CD4-positive, alpha-beta T cell (primary cell): ENCODE measurements at places on chromosomes 5 and 9. TPM values are rescaled to one million over a fixed set of nuclear protein-coding genes. Genes with fewer than 3 reads are reported as not detected.

DNA sequence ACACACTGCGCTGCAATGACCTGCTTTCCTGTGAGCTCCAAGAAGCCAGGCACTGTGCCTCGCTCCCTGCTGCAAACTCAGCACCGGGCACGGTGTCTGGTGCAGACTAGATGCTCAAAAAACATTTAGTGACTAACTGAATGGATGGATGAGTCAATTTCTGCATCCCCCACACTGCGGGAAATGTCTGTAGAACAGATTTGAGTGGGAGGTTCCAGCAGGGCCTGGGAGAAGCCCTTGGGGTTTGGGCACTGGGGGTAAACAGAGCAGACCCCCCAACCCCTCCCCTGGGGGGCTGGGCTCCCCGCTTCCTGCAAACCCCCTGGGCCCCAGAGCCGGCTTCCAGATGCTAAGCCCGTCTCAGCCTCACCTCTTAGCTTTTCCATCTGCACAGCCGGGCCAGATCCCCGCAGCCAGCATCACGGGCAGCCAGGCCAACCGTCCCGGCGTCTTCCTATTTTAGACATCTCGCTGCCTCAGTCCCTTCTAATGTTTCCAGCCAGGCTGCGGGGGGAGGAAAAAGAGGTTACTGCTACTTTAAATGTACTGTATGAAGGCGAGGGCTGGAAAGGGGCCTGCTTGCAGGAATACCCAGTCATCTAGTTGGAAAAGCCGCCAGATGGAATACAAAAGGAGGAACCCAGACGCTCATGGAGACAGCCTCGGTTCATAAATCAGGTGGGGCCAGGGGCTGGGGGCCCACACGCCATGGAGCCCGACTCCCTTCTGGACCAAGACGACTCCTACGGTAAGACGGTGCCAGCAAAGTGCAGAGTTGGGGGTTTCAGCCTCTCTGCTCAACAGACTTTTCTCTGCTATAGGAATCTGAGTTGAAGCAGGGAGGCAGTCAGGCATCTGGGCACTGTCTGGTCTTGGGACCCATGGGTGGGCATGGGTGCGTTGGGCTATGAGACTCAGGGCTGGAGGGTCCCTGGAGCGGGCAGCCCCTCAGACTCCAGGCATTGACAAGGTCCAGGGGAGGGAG lies 67.1 kb upstream of the GGTA1 start:
- no peak overlapping the region for H3K27ac ChIP-seq
- H3K4me3 ChIP-seq = no peak overlapping the region
- H3K36me3 ChIP-seq = no peaks in the 10 kb centered on the region
- no peaks in the 10 kb centered on the region for H3K4me1 ChIP-seq
- no peak for DNase-seq

DNA sequence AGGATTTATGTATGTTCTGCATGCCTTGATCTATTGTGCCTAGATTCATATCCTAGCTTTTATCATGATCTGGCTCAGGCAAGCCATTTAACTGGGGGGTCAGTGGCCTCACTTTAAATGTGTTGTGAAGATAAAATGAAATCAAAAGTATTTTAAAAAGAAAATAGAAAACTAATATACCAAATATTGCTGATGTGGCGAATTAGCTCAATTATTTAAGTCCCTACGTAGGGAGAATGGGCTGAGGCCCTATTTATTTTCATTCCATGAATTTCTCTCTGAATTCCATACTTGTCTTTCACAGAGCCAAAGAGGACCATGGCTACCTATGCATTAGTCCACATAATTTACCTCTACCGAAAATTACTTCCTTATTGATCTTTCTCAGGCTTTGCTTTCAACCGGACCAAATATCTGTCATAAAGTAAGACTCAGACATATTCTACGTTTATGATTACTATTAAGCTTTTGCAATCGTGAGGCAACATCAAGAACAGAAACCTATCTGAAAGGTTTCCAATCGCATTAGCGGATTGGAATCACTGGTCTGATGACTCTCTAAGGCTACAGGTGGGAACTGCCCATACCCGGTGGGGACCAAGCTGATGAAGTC lies 1.7 kb downstream of the MBLAC2 start:
- H3K36me3 ChIP-seq = no peaks in the 10 kb centered on the region
- DNase-seq = no peak
- peak overlapping the region; percentile 98 for H3K4me3 ChIP-seq
- no peak overlapping the region for H3K27ac ChIP-seq
- H3K27me3 ChIP-seq = no peaks in the 10 kb centered on the region
- H3K4me1 ChIP-seq = peaks cover 19% of the 10 kb centered on the region

- H3K36me3 ChIP-seq = no peaks in the 10 kb centered on the region
- no peak for DNase-seq
- no peaks in the 10 kb centered on the region for H3K27me3 ChIP-seq
- H3K4me1 ChIP-seq = no peaks in the 10 kb centered on the region
- no peak overlapping the region for H3K27ac ChIP-seq
These were observed 91.8 kb upstream of the ZNF366 start for GRCh38 chr5:72599065-72599433.

- H3K27ac ChIP-seq = no peak overlapping the region
- H3K27me3 ChIP-seq = no peaks in the 10 kb centered on the region
- no peaks in the 10 kb centered on the region for H3K36me3 ChIP-seq
- H3K4me3 ChIP-seq = no peak overlapping the region
- no peak for DNase-seq
These were observed 96.2 kb upstream of the ARAP3 start for GRCh38 chr5:141778206-141778605.

DNA sequence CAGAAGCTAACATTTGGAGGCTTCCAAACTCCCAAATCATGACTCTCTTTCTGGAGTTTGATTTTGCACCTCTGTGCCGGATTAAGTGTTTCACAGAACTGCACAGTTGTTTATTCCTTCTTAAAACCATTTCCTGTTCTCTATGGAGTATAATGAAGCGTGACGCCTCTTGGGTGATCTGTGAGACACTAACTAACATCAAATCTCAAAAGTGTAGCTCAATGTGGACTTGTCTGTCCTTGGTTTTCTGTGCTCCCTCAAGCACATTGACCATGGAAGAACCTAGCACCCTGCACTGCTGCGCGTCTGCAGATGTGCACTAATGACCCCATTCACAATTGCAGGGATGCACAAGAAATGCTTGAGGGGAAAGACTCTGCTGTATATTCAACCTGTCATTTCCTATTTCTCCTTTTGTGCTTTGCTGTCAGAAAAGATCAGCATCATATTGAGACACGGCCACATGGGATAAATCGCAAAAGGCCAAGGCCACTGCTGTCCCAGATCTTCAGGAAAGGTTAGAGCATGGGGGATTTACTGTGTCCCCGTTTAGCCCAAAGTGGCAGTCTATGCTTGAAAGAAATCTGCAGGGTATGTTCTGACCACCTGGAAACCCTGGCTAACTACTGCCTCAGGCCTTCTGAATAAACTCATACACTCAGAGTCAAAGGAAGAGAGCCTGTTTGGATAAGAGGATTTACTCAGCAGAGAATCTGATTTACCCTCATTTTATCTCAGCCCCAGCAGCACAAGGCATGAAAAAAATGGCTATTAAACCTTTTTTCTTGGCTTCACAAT lies 109.6 kb downstream of the BAAT start:
- DNase-seq = no peak
- H3K4me3 ChIP-seq = no peak overlapping the region
- H3K27ac ChIP-seq = no peak overlapping the region

DNA sequence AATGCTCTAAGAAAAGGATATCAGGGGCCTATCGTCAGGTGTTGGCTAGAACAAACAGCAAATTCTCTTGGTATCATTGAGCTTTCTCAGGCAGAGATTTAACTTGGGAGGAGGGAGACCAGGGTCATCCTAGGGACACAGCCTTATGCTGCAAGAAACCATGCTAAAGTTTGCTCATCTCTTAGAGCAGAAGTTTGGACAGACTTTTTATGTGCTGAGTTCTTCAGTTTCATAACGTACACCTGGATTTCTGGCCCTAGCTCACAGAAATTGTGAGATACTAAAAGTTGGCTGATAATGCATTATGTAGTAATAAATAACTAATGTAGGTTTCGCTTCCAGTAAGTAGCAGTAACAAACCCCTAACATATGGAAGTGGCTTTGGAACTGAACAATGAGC lies 1359.8 kb upstream of the CDH9 start:
- H3K27ac ChIP-seq = no peak overlapping the region
- H3K4me3 ChIP-seq = no peak overlapping the region
- H3K4me1 ChIP-seq = no peaks in the 10 kb centered on the region
- H3K36me3 ChIP-seq = no peaks in the 10 kb centered on the region
- DNase-seq = no peak
- H3K27me3 ChIP-seq = no peaks in the 10 kb centered on the region

DNA sequence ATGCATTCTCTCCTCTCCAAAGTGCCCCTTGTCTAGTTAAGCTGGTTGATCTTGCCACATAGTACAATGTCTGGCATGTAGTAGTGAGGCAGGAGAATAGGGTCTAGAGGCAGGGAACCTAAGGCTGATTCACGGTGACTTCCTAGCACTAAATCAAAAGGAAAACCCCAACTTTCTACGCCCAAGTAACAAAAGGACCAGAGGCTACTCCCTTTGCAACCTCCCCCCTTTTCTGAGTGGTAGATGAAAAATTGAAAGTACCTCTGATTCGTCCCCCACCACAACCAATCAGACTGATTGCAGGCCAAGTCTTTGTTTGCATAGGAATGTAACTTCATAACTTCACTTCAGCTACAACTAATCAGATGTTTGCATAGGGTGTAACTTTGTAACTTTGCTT lies 278.8 kb downstream of the PSAT1 start:
- no peaks in the 10 kb centered on the region for H3K36me3 ChIP-seq
- H3K27ac ChIP-seq = no peak overlapping the region
- H3K27me3 ChIP-seq = no peaks in the 10 kb centered on the region
- H3K4me3 ChIP-seq = no peak overlapping the region
- DNase-seq = no peak

DNA sequence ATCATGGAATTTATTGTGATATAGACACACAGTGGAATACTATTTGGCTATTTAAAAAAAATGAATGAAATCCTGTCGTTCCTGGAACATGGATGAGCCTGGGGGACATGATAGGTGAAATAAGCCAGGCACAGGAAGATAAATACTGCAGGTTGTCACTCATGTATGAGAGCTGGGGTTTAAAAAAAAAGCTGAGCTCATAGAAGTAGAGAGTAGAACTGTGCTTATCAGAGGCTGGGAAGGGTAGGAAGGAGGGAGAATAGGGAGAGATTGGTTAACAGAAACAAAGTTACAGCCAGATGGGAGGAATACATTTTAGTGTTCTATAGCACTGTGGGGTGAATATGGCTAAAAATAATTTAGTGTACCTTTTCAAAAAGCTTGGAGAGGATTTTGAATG lies 200.6 kb upstream of the NR4A3 start:
- H3K27ac ChIP-seq = no peak overlapping the region
- H3K4me1 ChIP-seq = no peaks in the 10 kb centered on the region
- no peak overlapping the region for H3K4me3 ChIP-seq
- no peak for DNase-seq
- no peaks in the 10 kb centered on the region for H3K36me3 ChIP-seq

GRCh38 chr5:150648294-150649107 lies 8.0 kb downstream of the SYNPO start:
- no peak overlapping the region for H3K27ac ChIP-seq
- H3K27me3 ChIP-seq = no peaks in the 10 kb centered on the region
- no peak for DNase-seq

- no peaks in the 10 kb centered on the region for H3K27me3 ChIP-seq
- no peak overlapping the region for H3K27ac ChIP-seq
- DNase-seq = no peak
- no peaks in the 10 kb centered on the region for H3K36me3 ChIP-seq
- no peaks in the 10 kb centered on the region for H3K4me1 ChIP-seq
These were observed 1974.0 kb upstream of the WWC1 start for GRCh38 chr5:166317425-166317824.

The KIF12 gene
- not detected for total RNA-seq

GRCh38 chr9:129777769-129778130 lies 24.9 kb upstream of the PTGES start:
- H3K27me3 ChIP-seq = peaks cover 5% of the 10 kb centered on the region
- H3K4me3 ChIP-seq = no peak overlapping the region
- peaks cover 9% of the 10 kb centered on the region for H3K4me1 ChIP-seq
- no peak for DNase-seq
- no peaks in the 10 kb centered on the region for H3K36me3 ChIP-seq

The PTPN3 gene
- not detected for total RNA-seq

DNA sequence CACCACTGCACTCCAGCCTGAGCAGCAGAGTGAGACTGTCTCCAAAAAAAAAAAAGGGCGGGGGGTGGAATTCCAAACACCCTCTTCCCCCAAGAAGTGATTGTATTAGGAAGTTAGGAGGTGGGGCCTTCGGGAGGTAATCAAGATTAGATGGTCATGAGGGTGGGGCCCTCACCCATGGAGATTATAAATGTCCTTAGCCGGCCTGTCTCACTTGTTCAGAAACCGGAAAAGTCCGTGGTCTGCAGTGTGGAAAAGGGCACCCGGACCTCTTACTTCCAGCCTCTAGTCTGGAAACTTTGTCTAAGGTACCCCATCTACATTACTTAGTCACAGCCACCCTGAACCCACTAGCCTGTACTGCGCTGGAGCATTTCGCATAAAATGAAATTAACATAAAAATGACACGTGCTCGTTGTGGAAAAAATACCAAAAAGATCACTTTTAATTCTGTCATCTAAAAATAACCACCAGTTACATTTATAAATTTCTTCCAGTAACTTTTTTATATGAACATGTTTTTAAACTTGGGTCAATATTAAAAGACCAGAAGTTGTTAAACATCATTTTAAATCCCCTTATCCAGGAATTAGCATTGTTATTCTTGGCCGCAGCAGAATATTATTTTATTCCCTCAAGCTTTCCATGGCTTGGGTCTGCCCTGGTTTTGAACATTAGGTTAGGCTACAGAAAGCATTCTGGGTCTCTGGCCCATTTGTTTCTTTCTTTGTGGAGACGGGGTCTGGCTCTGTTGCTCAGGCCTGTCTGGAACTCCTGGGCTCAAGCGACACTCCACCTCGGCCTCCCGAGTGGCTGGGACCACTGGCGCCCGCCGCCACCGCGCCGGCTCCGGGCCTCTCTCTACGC lies 1.2 kb upstream of the CKS2 start:
- no peaks in the 10 kb centered on the region for H3K36me3 ChIP-seq
- H3K4me3 ChIP-seq = peak overlapping the region; percentile 74
- no peaks in the 10 kb centered on the region for H3K27me3 ChIP-seq
- peak overlapping the region; percentile 99 for H3K27ac ChIP-seq
- DNase-seq = no peak
- peaks cover 23% of the 10 kb centered on the region for H3K4me1 ChIP-seq

DNA sequence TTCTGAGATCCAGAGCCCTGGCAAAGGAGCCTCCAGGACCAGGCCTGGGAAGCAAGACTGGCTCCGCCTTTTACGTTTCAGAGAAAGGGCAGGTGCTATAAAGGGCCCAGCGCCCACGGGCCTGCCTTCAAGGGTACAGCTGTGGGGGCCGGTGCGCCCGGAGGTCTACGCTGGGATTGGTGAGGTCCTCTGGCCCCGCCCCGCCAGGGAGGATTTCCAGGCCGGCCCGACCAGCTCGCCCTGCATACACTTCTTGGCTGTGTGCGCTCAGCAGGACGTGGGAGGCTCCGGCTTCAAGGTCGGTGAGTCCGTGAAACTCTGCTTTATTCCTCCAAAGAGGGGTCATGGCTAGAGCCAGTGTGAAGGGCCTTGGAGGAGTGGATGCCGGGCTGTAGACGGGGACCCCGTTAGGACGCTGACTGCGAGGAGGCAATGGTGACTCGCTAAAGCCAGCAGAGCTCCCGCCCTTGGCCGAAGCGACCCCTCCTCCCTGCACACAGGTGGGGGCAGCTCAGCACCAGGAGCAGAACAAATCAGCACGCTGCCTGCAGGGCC lies at the start of gene CKMT2:
TSS of gene CKMT2 (plus strand) at position 243 of the 555 bp plus-strand sequence. CDS start 17,811 bp downstream, outside the sequence.
- H3K27ac ChIP-seq = no peak within 1 kb of the TSS
- peaks cover 18% of the 10 kb centered on the region for H3K4me1 ChIP-seq
- H3K36me3 ChIP-seq = no peaks in the 10 kb centered on the region

- no peaks in the 10 kb centered on the region for H3K4me1 ChIP-seq
- H3K4me3 ChIP-seq = no peak overlapping the region
- H3K27ac ChIP-seq = no peak overlapping the region
- DNase-seq = no peak
These were observed 226 bp upstream of the RANBP17 start for GRCh38 chr5:170861667-170861916.
